ENCODE measurements at places on chromosomes 16 and 17.

DNA sequence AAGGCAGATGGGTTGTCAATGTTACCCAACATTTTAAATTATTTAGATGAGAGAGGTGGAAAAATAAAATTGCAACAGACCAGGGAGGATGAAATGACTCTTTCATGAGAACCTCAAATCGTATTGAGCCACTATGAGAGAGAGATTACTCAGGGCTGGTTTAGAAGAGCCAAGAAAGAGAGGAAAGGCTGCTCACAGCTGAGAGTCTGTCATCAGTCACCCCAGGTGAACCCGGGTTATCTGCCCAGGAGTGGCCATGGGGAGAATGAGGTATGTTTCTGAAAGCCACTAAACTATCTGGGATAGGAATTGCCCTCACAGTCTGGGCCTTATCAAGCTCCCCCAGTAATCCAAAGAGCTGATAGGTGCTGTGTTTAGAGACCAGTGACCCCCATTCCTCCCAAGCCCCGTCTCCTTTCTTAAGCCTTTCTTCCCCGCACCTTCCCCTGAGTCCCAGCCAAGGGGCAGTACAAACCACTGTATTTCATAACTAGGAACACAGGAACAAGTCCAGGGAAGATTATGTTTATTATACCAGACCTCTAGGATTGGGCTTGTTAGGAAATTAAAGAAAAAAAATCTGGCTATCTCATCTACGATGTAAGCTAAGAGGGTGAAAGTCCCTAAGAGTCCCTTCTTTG is 158.9 kb upstream of the NOL11 start:
- no peak for DNase-seq

DNA sequence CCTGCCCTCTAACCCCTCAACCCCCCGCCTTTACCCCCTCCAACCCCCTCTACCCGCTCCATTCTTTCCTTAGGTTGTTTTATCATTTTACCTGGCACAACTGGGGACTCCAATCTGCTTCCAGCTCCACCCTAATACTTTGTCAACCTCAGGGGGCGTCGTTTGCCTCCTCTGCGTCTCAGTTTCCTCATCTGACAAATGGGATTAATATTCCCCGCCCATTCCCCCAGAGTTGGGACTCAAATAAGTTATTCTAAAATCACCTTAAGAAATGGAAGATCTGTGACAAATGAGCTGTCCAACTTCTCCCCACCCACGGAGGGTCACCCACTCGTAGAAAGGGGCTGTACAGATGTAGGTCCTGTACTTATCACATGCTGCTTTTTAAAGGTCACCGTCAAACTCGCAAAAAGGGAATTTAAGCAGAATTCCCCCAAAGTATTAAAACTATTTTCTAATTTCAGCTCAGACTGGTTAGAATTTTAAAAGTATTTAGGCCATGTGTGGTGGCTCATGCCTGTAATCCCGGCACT is 40.6 kb upstream of the CPNE2 start:
- DNase-seq = no peak

DNA sequence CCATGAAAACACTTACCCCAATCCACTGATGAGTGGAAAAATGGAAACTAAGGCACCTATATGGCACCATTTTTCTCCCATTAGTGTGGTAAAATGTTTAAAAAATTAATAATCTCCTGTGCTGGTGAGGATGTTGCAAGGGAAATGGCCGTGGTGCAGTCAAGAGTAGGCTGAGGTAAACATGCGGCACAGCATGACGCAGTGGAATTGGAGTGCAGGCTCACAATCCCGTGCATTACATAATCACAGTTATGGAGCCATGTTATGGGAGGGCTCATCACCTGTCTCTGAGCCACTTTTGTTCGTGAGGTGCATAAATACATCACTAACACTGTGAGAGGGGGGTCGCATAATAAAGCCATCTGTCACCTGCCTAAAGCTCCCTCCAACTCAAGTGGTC is 164.4 kb upstream of the XYLT1 start:
- no peak for DNase-seq

- no peak for DNase-seq
Observed at GRCh38 chr17:38577645-38578173, 28.0 kb downstream of the SRCIN1 start.

DNA sequence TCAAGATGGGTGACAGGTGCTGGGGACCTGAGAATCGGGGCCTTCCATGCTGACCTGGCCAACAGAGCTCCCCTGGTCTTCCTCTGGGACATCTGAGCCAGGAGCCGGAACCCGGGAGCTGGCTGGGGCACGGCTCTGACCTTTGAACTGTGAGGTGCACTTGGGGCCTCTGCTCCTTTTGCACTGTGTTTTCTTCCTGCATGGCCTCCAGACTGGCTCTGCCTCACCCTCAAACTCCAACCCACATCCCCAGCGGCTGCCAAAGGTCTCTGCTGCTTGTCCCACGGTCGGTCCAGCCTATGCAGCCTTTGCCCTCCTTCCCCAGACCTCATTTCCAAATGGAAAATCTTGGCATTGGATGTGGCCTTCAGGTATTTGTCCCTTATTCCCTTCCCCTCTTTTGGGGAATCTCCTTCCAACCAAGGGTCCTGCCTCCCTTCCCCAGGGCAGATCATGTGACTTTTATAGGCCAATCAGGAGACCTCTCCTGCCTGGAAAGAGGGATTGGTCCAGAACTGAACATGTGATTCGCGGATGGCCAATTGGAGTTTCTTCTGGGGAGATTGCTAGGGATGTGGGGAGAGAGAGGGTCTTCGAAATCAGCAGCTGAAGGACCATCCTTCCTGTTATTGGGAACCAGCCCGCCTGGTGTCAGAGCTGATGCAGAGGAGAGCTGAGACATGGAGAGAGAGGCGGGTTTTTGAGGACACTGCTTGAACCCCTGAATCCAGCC is 117.9 kb downstream of the CYLD start:
- no peak for DNase-seq

- no peak for DNase-seq
Observed at GRCh38 chr17:17605729-17606088, 14.2 kb upstream of the PEMT start.

GRCh38 chr16:60110531-60110930 is 1376.4 kb upstream of the GOT2 start:
- no peak for DNase-seq

GRCh38 chr17:69607162-69607834 is 192.8 kb downstream of the MAP2K6 start:
- no peak for DNase-seq

DNA sequence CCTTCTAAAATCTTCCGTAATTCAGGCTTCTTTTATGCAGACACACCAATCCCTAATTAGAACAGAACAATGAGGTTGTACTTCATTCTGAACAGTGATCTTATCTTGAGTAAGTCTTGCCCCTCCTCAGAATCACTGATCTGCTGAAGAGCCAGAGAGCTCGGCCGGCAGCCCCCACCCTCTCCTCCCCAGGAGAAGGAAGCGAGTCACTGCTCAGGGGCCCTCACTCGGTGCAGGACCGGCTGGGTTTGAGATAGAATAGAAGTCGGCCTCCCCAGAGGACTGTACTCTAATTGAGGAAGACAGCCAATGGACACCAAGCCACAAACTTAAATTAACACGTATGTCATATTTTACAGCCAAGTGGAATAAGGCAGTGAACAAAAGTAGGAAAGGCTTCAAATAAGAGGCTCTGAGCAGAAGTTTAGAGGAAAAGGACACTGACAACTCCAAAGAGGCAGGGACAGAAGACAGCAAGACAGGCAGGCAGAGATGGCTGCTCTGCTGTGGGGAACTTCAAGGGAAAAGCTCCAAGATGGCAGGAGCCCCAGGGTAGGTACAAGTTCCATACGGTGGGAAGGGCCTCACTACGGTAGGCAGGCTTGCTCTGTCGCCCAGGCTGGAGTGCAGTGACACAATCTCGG is 18.6 kb downstream of the CREBBP start:
- no peak for DNase-seq

- no peak for DNase-seq
Observed at GRCh38 chr17:83075270-83075880, 4.0 kb upstream of the METRNL start.

DNA sequence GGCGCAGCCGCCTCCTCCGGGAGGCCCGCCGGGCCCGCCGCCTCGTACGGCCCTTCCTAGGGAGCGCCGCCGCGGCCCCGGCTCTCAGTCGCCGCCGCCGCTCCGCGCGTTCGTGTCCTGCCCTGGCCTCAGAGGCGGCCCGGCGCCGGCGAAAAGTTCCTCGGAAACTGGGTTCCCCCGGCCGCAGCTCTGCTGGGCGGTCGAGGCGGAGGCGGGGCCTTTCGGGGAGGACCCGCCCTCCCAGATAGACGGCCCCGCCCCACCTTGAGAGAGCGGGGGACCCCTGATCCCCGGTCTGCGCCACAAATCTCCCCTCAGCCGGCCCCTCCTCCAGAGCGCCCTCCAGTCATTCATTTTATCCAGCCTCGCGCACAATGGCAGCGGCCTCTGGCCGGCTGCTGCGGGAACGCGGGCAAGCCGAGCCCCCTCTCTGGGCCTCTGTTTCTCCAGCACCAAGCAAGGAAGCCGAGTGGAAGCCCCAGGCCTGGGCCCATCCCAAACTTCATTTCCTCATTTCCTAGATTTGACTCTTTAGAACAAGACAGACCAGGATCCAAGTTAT is at the start of gene SREBF1:
TSS of gene SREBF1 (minus strand) at position 169 of the 562 bp plus-strand sequence. CDS start 169 bp downstream, outside the sequence.
- DNase-seq = peak; percentile 78

DNA sequence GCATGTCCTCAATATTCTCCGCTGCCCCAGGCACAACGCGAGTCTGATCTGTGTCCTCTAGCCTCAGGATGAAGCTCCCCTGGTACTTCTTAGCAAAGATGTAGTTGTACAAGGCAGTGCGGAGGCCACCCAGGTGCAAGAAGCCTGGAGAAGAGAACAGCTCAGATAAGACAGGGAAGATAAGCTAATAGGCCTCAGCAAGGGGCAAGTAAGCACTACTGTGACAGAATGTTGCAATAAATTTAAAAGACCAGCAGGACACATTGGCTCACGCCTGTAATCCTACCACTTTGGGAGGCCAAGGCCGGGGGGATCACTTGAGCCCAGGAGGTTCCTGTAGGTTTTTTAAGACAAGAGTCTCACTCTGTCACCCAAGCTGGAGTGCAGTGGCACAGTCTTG is 5.0 kb downstream of the EARS2 start:
- no peak for DNase-seq

GRCh38 chr17:39628655-39629493 is 2.1 kb downstream of the PPP1R1B start:
- no peak for DNase-seq

GRCh38 chr16:7351610-7352510 is 19.2 kb downstream of the RBFOX1 start:
- DNase-seq = no peak

DNA sequence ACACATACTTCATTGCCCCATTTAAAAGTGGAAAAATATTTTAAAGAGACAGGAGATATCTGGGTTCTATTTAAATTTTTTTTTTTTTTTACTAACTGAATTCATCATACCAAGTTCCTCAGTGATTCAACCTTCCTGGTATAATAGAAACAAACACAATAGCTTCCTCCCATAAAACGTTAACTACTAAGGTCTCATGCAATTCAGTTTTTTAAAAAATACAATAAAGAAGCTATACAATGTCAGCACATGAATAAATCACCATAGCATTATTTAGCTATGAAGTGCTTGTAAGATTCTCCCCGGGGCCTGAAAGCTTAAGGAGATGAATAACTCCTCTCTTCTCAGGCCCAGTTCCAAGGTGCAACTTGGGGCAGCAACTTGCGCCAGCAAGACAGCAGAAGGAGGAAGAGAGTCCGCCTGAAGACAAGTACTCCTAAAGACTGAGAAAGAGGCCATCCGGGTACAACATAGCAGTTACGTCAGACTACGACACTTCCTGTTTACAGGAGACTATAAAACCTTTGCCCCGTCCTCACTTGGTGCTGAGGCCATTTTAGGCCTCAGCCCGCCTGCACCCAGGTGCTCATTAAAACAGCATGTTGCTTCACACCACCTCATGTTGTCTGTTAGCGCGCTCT is 81.5 kb downstream of the MYO1D start:
- DNase-seq = no peak

- peak; percentile 88 for DNase-seq
Observed at GRCh38 chr16:15642557-15643047, 352 bp downstream of the MARF1 start.

DNA sequence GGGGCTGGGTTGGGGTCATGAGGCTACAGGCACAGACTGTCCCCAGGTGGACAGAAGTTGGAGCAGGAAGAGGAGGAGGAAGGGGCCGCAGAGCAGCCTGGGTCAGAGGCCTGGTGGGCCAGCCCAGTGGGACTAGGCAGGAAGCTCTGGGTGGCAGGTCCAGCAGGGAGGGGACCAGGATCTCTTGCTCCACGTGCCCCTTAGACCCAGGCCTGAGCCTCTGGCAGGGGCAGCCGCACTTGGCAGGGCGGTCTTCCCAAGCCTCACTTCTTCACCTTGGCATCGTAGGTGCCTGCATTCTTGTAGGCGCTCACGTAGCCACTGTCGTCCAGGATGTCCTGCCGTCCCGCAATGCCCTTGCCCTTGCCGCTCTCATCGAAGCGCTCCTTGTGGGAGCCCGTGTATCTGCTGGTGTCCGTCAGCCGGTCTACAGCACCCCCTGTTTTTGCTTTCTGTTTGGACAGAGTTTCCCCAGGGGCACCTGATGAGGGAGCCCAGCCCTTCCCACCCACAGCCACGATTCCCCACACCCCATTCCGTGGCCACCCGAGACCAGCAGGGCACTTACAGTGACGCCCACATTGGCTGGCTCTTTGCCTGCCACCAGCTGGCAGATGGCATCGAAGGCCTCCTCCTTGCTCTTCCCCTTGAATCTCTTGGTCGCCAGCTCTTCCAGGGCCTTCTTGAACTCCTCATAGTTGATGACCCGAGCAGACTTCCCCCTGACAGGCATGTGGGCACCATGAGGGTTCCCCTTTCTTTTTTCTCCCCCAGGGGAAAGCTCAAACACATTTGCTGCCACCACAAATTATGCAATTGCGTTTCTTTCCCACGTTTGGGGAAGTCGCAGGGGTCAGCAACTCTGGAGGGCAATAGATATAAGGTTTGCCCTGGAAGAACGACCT is 3.1 kb downstream of the TPPP3 start:
- peak; percentile 62 for DNase-seq

GRCh38 chr17:63834431-63835166 is 7.1 kb upstream of the FTSJ3 start:
- DNase-seq = peak; percentile 65

- DNase-seq = no peak
Observed at GRCh38 chr17:4329838-4330237, 36.6 kb downstream of the UBE2G1 start.

DNA sequence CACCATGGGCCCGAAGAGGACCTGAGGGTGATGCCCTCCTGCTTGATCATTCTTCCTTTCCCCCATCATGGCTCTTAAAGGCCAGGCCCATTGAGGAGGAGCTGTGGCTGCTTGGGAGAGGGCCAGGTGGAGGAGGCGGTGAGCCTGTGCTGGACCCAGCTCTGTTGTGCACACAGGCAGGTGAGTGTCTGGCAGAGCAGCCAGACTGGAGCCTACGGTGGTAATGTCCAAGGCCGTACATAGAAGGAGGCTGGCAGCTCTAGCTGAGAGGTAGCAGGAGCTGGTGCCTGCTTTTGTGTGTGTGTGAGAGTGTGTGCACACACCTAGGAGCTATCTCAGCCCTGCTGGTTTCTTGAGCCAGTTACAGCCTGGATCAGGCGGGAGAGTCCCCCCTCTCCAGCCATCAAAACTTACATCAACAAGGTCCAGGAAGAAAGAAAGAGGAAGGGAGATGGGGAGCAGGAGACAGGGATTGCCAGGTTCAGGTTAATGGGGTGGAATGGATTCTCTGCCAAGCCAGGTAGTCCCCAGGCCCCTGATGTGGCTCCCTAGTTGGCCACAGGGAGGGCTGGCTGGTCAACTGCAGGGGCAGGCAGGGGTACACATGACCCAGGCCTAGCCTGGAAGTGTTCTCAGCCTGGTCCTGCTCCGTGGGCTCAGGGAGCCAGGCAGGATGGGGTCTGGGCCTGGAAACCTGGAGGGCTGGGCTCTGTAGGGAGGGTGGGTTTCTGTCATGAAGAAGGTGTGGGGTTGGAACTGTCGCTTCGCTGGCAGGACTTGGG is 107.1 kb downstream of the RAP1GAP2 start:
- no peak for DNase-seq

- DNase-seq = no peak
Observed at GRCh38 chr16:78642621-78643285, 543.3 kb downstream of the WWOX start.

Measured in CD4-positive, alpha-beta T cell treated with Interferon gamma for 1 hour (primary cell).